Natural killer cell (primary cell): ENCODE measurements at places on chromosomes 4 and X. TPM values are rescaled to one million over a fixed set of nuclear protein-coding genes. Genes with fewer than 3 reads are reported as not detected.

Gene CETN2
- total RNA-seq, result 9.8 TPM

Gene SPARCL1
- total RNA-seq, result not detected

Gene ZCCHC4
- total RNA-seq, result 9.4 TPM

Gene LANCL3
- total RNA-seq, result 2.6 TPM

Gene LUZP4
- not detected for total RNA-seq

DNA sequence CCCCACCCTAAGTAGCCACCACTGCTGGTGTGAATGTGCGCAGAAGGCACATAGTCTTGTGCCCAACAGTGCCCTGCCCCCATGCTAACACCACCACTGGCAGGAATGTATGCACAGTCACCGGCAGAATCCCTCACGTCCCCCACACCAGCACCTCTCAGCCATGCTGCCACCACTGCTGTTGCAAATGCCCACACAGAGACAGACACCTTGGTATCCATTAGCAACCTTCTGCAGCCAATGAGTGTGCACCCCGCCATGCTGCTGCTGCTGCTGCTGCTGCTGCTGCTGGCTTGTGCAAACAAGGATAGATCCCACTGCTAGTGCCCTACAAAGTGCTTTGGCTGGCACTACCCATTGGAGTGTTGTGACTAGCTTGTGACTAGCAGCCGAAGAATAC, 52.4 kb upstream of the MMAA start:
- H3K36me3 ChIP-seq, result no peaks in the 10 kb centered on the region
- H3K4me3 ChIP-seq, result no peak overlapping the region
- H3K27ac ChIP-seq, result no peak overlapping the region
- DNase-seq, result no peak

DNA sequence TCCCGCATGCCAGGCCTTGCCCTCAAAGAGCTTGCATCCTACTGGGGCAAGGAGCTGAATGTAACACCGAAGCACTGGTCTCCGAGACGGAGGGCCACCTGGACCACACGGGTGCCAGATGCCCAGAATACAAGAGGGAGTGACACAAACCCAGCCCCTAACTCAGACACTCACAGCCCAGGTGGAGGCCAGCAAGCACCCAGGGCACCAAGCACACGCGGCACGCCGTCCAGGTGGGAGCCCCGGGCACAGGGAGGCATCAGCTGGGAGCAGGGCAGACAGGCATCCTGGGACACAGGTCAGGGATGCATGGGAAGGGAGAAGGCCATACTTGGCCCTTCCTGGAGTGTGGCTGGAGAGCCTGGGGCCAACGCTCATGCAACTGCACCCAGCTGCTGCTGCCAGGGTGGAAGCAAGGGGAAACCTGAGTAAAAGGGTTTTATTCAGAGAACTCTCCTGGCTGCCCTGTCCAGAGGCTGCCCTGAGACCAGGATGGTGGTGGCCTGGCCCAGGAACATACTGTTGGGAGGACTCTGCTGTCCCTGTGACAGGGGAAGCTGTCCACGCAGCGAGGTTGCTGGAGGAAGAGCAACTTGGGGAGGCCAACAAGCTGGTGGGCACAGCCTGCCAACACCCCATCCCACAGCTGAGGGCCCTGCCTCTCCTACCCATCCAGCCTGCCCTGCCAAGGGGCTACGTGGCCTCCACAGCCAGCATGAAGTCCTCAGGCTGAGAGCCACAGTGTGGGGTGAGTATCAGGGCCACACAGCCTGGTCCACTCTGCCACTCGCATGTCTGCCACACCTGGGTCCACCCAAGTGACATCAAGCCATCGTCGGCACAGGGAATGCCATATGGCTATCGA, 22.2 kb upstream of the PPP2R2C start:
- DNase-seq, result no peak
- no peaks in the 10 kb centered on the region for H3K36me3 ChIP-seq
- H3K4me1 ChIP-seq, result no peaks in the 10 kb centered on the region

DNA sequence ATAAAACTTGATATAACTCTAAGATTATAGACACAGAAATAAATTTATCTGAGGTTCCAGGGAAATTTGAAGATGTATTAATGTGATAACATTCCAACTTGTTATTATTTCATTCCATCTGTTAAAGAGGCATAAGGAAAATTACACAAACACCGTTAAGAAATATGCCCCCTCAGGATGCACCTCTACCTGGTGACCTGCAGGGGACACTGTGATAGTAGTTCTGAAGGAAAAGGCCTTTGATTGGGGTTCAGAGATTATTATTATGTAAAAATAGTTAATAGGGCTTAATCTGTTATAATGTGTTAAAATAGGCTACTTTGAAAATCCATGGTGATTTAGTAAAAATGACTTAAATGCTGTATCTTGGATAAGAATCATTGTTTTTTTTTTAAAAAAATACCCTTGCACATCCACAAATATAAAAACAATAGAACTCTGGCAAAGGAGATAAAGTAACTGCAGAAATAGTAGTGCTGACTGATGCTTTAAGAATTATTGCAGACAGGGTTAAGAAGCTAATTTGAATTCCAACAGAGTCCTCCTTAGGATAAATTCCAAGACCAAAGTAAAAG, 6.1 kb upstream of the ABRAXAS1 start:
- H3K4me1 ChIP-seq, result no peaks in the 10 kb centered on the region
- H3K36me3 ChIP-seq, result no peaks in the 10 kb centered on the region
- H3K27me3 ChIP-seq, result no peaks in the 10 kb centered on the region
- H3K27ac ChIP-seq, result no peak overlapping the region

GRCh38 chrX:153333266-153333665, 687 bp upstream of the ZNF275 start:
- H3K27ac ChIP-seq, result no peak overlapping the region
- no peaks in the 10 kb centered on the region for H3K27me3 ChIP-seq
- H3K36me3 ChIP-seq, result peaks cover 1% of the 10 kb centered on the region
- H3K4me1 ChIP-seq, result peaks cover 19% of the 10 kb centered on the region
- DNase-seq, result no peak

DNA sequence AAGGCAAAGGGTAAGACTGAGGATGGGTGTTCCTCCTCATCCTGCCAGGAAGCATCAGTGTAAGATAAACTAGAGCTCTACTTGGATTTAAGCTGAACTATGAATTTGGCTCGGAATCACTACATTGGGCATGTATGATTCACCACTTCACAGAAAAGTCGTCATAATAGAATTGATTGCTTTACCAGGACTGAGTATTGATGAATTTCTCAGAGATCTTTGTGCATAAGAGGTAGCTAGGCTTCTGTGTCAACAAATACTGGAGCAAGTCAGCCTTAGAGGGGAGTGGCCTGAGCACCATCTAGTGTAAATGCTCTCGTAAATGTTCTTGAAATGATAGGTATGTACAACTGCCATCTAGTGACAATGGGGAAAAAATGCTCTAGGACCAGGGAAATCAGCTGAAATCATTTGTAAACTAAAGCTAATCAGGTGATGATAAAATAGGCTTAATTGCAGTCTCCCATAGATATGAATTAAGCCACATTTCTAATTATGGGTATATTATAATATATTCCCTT, 309.5 kb upstream of the FMR1 start:
- no peak overlapping the region for H3K4me3 ChIP-seq
- H3K4me1 ChIP-seq, result no peaks in the 10 kb centered on the region
- H3K36me3 ChIP-seq, result no peaks in the 10 kb centered on the region
- no peak overlapping the region for H3K27ac ChIP-seq
- DNase-seq, result no peak

DNA sequence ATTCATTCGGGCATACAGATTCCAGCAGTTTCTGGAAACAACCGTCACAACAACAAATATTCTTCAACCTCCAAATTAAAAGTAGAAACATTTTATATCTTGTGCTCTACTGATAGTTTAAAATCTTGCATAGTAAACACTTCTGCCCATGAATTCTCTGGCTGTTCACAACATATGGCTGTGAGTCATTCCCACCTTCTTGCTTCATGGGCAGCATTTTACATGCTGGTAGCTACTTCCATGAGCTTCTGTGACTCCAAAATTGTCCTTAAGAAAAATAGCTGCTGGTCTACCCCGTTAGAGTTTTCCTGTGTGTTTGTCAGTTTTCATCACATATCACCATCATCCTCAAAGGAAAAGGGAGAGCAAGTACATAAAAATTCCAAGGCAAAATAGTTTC, 22.7 kb downstream of the PNPLA4 start:
- peaks cover 2% of the 10 kb centered on the region for H3K36me3 ChIP-seq
- H3K27me3 ChIP-seq, result no peaks in the 10 kb centered on the region
- H3K4me1 ChIP-seq, result no peaks in the 10 kb centered on the region
- H3K27ac ChIP-seq, result no peak overlapping the region

DNA sequence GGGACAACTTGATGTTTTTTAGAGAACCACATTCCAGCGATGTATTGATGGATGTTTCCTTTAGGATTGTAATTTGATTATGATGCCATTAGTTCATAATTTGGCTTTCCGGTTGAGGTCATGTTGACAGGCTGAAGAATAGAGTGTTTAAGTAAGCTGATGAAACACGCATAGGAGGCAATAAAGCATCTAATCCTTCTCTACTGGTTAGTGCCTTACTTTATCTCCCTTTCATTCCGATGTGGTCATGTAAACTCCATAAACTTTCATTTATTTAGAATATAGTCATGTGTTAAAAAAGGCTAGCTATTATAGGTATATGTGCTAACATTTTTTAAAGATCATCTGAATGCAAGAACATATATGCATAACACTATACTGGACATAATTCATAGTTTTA, 15.0 kb downstream of the FRMPD4 start:
- DNase-seq, result no peak
- H3K36me3 ChIP-seq, result no peaks in the 10 kb centered on the region
- H3K27me3 ChIP-seq, result no peaks in the 10 kb centered on the region
- no peak overlapping the region for H3K4me3 ChIP-seq
- no peaks in the 10 kb centered on the region for H3K4me1 ChIP-seq

DNA sequence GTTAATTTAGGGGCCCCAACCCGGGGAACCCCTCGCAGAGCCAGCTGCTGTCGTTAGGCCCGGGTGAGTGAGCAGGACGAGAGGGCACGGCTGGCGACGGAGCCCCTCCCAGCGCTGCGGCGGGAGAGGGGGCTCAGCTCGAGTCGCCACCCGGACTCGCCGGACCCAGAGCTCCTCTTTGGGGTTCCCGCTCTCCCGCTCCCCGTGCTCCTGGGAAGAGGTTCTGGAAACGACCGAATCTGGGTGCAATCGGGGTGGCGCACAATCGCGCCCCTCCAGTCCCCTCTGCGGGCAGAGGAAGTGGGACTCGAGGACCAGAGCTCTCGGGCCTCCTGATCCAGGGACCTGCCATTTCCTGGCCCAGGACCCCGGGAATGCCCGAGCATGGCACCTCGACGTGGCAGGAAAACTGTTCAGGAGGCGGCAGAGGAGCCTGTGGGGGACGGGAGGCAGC, 37.3 kb upstream of the ARAF start:
- no peaks in the 10 kb centered on the region for H3K36me3 ChIP-seq
- no peak overlapping the region for H3K27ac ChIP-seq
- no peak for DNase-seq
- H3K27me3 ChIP-seq, result no peaks in the 10 kb centered on the region

- H3K36me3 ChIP-seq, result no peaks in the 10 kb centered on the region
- H3K27ac ChIP-seq, result no peak overlapping the region
- no peaks in the 10 kb centered on the region for H3K4me1 ChIP-seq
- no peak for DNase-seq
- no peak overlapping the region for H3K4me3 ChIP-seq
Observed at GRCh38 chrX:77404419-77404818, 42.8 kb upstream of the FGF16 start.

GRCh38 chr4:5554376-5554775, 154.0 kb downstream of the EVC2 start:
- DNase-seq, result no peak
- no peaks in the 10 kb centered on the region for H3K27me3 ChIP-seq
- H3K36me3 ChIP-seq, result no peaks in the 10 kb centered on the region
- H3K4me3 ChIP-seq, result no peak overlapping the region
- H3K4me1 ChIP-seq, result no peaks in the 10 kb centered on the region
- no peak overlapping the region for H3K27ac ChIP-seq

GRCh38 chr4:172842779-172843178, 325.8 kb upstream of the GALNT7 start:
- no peak overlapping the region for H3K27ac ChIP-seq
- H3K4me3 ChIP-seq, result no peak overlapping the region
- no peaks in the 10 kb centered on the region for H3K27me3 ChIP-seq
- no peaks in the 10 kb centered on the region for H3K36me3 ChIP-seq
- H3K4me1 ChIP-seq, result no peaks in the 10 kb centered on the region
- DNase-seq, result no peak

- peaks cover 12% of the 10 kb centered on the region for H3K4me1 ChIP-seq
- peaks cover 3% of the 10 kb centered on the region for H3K36me3 ChIP-seq
- H3K27ac ChIP-seq, result no peak overlapping the region
- no peak for DNase-seq
- no peaks in the 10 kb centered on the region for H3K27me3 ChIP-seq
Observed at GRCh38 chrX:47160781-47161180, 15.8 kb downstream of the RBM10 start.

GRCh38 chr4:88320780-88321373, 36.5 kb upstream of the PPM1K start:
- peak; percentile 42 for DNase-seq
- peak overlapping the region; percentile 50 for H3K27ac ChIP-seq
- H3K4me1 ChIP-seq, result peaks cover 8% of the 10 kb centered on the region
- H3K27me3 ChIP-seq, result no peaks in the 10 kb centered on the region

GRCh38 chr4:115780835-115781234, 667.4 kb upstream of the NDST4 start:
- H3K4me3 ChIP-seq, result no peak overlapping the region
- H3K36me3 ChIP-seq, result no peaks in the 10 kb centered on the region
- no peak for DNase-seq
- no peak overlapping the region for H3K27ac ChIP-seq

DNA sequence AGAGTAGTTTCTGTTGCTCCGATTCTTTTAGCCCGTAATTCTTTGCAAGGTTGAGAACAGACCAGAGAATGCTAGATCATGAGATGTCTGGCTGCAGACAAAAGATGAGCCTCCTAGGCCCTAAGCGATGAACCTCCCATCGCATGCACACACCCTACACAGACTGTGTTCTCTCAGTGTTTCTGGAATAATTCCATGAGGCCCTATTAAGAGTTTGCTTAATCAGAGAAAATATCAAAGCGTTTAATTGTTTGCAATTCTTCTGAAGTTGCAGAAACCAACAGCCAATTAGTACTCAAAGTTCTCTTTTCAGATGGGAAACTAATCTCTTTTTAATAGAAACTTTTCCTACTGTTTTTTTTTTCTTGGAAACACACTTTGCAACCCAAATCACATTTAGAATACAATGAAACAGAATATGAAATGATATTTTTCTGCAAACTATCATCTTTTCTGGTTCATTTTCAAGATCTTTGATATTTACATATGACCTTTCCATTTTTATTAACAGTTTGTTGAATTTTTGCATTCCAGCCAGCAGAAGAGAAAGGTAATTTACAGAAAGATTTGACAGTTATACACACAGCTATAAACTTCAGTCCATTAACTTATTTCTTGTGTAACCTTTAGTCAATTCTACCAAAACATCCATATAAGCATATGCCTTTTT, 1525.6 kb downstream of the ARAP2 start:
- no peak for DNase-seq
- H3K4me3 ChIP-seq, result no peak overlapping the region
- no peaks in the 10 kb centered on the region for H3K27me3 ChIP-seq
- H3K36me3 ChIP-seq, result no peaks in the 10 kb centered on the region
